ENCODE measurements at places on chromosomes 12 and 14.
A peak's percentile ranks its signal among the peaks of the same experiment; 100 is the strongest.

- no peak for DNase-seq
Measured at GRCh38 chr12:67910360-67911274, 78.6 kb upstream of the IFNG-AS1 start.

GRCh38 chr12:91900971-91901370 lies 244.7 kb downstream of the BTG1 start:
- DNase-seq, result no peak

DNA sequence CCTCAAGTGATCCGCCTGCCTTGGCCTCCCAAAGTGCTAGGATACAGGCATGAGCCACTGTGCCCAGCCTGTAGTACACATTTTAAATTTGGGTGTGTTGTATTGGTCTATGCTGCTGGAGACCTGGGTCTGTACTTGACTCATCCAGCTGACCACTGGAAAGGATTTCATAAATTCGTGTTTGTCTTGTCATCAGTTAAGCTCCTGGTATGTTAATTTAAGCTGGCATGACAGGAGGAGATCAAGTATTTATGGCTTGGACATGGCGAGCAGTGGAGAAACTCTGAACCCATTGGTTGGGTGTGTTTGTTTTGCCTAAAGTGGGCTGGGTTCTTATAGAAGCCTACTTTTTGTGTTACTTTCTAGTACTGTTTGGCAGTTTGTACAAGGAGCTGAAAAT lies 24.2 kb downstream of the YY1 start:
- DNase-seq, result no peak

- DNase-seq, result no peak
Measured at GRCh38 chr14:99239661-99240092, 32.3 kb downstream of the BCL11B start.

GRCh38 chr12:6226002-6226678 lies 25.9 kb downstream of the CD9 start:
- DNase-seq, result no peak

DNA sequence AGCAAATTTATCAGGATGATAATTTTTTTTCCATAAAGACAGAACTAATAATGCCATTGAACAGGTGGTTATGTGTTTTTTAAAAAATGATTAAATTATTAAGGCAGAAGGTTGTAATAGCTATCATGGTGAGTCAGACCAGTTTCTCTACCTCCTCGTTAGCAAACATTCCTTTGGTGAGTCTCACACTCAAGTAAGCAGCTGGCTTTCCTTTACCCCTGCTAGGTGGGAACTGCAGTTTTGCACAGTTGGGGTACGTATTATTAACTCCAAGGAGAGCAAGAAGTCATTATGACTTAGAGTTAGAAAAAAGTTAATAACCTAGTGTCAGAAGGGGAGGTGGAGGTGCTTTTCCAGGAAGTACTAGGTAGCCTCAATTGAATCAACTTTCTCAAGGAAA lies 165.3 kb downstream of the SNAPC1 start:
- no peak for DNase-seq

DNA sequence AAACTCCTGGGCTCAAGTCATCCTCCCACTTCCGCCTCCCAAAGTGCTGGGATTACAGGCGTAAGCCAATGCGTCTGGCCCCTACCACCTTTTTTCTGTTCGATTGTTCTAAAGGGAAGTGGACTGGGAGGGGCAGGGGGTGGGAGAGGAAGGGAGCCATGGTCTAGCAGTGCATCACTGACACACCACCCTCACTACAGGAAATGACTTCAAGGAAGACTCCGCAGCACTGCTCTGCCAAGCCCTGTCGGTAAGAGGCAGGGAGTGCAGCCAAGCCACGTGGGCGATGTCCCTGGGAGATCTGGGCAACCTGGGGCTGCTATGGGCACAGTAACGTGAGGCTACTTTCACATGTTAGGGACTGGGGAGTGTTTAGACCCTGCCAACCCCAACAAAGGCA lies 18.0 kb downstream of the LRRC74A start:
- DNase-seq, result peak; percentile 29

DNA sequence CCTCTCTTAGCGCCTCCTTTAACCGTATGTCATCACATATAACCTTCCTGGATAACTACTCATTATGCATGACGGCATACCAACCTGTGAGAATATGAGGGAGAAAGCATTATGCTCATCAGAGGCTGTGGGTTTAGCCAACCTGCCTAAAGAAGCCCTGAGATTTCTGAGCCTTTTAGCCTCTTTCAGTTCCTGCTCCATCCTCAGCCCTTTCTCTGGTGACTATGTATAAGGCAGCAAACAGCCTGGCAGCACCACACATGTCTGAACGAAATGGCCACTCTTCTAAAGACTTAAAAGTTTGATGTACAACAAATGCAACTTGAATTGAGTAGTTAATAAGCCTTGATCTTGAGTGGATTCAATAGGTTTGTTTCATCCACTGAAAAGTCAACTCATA lies 64.8 kb upstream of the SOX5 start:
- no peak for DNase-seq

- peak; percentile 39 for DNase-seq
Measured at GRCh38 chr12:120012067-120012621, 23.1 kb downstream of the BICDL1 start.

- no peak for DNase-seq
Measured at GRCh38 chr12:126572170-126572569, 1506.9 kb downstream of the AACS start.

Data from stimulated activated CD8-positive, alpha-beta memory T cell treated with anti-CD3 and anti-CD28 coated beads, Interleukin-4, amount 100 ng/mL, for 24 hours (primary cell).